ENCODE measurements at places on chromosomes 11 and 22. TPM values are rescaled to one million over a fixed set of nuclear protein-coding genes. Genes with fewer than 3 reads are reported as not detected.

The OR51B2 gene
- total RNA-seq = not detected

DNA sequence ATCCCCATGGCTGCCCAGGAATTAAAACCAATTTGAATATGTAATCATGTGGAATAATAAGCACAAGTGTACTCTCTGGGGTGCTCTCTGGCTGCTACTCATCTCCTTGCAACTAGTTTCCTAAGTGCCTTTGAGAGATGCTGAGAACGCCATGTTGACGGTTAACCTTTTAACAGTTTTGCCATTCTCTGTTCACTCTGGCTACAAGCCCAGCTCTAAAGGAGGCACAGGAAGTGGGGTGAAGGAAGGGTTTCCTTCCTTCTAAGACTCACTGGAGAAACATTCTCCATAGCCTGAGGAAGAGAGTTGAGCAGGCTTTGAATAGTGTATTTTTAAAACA is 122.0 kb upstream of the ZC3H12C start:
- no peak for DNase-seq

DNA sequence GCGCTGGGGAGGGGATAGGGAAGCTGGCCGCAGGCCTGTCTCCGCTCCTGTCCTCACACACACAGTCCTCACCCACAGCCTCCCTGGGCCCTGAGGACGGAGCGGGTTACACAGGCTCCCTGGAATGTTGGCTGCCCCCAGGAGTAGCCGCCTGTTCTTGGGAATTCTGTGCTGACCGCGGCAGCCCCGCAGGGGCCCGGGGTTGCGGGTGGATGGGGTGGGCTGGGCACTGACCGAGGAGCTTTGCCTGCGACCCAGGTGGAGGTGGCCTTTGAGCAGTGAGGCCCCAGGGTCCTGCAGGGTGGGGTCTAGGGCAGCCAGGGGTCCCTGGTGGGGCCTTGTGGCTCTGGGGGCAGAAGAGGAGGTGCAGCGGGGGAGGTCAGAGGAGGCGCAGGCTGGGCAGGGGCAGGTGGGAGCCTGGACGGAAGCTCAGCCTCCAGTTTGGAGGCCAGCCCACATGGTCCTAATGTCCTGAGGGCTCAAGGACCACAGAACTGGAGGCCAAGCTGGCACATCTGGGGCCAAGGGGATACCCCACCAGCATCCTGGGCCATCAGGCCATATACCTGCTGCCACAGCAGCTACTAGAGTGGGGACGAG is 6.6 kb upstream of the MRGPRG start:
- DNase-seq = no peak

The KCNQ1OT1 gene
- 0.17 TPM for total RNA-seq

The BRMS1 gene
- 52.7 TPM for total RNA-seq

The CYB5R2 gene
- not detected for total RNA-seq

GRCh38 chr22:41345807-41346335 is 35.9 kb upstream of the TEF start:
- DNase-seq = no peak

The FJX1 gene
- total RNA-seq = not detected

GRCh38 chr11:111372538-111372937 is 6.5 kb downstream of the POU2AF1 start:
- DNase-seq = no peak

DNA sequence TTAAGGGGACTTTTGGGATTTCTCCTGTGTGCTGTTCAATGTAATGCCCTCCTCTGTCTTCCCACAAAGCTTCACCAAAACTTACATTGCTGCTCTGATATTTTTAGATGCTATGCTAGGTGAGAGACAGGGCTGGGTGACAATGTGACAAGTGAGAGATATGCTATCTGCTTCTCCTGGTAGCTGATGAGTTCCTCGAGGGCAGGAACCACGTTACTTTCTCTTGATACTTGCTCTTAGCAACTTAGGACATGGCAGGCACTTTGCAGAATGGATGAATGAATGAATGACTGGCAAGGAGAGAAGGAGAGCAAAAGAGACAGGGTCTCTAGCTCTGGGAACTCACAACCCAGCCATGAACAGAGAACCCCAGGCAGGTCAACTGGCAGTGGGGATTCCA is 115.4 kb downstream of the C11orf58 start:
- no peak for DNase-seq

DNA sequence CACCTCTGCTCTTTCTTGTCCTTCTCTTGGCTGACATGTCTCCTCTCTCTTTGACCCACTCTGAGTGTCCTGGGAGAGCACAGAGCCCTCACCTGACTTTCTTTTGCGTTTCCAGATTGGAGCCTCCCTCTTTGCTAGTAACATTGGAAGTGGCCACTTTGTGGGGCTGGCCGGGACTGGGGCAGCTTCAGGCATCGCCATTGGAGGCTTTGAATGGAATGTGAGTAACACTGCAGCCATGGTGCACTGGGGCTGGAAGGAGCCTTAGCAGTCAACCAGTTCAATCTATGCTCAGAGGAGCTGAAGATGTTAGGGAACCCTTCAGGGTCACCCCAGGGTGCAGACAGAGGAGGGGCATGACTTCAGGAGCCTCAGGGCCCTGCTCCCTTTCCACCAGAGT is 23.8 kb downstream of the SLC5A1 start:
- no peak for DNase-seq

- peak; percentile 50 for DNase-seq
Measured at GRCh38 chr11:112555491-112556364, 295.1 kb upstream of the PLET1 start.

- no peak for DNase-seq
Measured at GRCh38 chr11:19398772-19399527, 158.2 kb upstream of the E2F8 start.

DNA sequence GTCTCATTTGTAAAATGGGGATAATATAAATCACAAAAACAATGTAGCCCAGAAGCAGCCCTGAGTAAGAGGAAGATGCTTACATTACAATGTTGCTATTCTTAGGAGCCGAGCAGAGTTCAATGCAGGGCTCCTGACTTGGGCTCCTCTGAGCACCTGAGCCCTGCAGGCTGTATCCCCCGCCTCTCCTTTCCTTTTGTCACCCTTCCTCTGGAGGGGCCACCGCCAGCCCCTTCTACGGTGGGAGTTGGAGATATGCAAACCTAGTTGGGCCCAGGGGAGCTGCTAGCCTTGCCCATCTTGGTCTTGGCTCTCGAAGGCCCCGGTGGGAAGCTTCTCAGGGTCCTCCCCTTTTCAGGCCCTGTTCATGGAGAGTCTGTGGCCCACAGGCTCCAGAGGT is 8.4 kb upstream of the CSNK1E start:
- no peak for DNase-seq

The MS4A6A gene
- 3.3 TPM for total RNA-seq

DNA sequence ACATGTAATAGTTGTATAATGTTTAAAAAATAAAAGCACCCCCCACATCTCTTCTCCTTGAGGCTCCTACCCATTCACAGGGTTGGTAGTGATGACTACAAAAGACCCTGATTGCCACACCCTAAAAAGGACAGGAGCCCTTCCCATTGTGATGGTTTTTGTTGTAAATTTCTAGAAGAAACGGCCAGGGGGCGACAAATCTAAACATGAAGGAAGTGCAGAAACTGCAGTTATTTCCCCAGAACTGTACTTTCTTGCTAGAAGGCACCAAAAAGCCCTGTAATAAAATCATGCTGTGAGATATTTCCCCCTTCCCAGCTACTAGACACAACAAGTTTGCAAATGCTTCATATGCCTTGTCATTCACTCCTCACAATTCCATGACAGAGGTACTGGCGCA is 10.8 kb downstream of the PRR5L start:
- DNase-seq = peak; percentile 53

DNA sequence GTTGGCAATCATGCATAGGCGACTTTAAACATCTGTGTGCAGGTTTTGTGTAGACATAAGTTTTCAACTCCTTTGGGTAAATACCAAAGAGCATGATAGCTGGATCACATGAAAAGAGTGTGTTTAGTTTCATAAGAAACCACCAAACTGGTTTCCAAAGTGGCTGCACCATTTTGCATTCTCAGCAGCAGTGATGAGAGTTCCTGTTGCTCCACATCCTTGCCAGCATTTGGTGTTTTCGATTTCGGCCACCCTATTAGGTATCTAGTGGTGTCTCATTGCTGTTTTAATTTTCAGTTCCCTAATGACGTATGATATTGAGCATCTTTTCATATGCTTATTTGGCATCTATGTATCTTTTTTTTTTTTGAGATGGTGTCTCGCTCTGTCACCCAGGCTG is 62.8 kb upstream of the CCND1 start:
- no peak for DNase-seq

- no peak for DNase-seq
Measured at GRCh38 chr11:77175869-77176539, 48.0 kb downstream of the MYO7A start.

The WT1 gene
- total RNA-seq = not detected

GRCh38 chr11:66904561-66904960 is 47.7 kb downstream of the LRFN4 start:
- DNase-seq = no peak

- DNase-seq = peak; percentile 34
Measured at GRCh38 chr11:96014217-96014616, 90.3 kb upstream of the MTMR2 start.

- no peak for DNase-seq
Measured at GRCh38 chr22:27731621-27732020, 69.9 kb downstream of the MN1 start.

GRCh38 chr11:93908689-93909088 is 58.3 kb upstream of the VSTM5 start:
- no peak for DNase-seq

- no peak for DNase-seq
Measured at GRCh38 chr22:43235445-43236409, 48.8 kb upstream of the TTLL12 start.

Data from CD4-positive, alpha-beta T cell (primary cell).